T-helper 17 cell (primary cell): ENCODE measurements at places on chromosomes 3 and 15.

- H3K27ac ChIP-seq: no peak overlapping the region
- H3K4me3 ChIP-seq: no peak overlapping the region
- DNase-seq: no peak
- peaks cover 2% of the 10 kb centered on the region for H3K36me3 ChIP-seq
Observed at GRCh38 chr3:100023595-100023994, 90.7 kb downstream of the FILIP1L start.

DNA sequence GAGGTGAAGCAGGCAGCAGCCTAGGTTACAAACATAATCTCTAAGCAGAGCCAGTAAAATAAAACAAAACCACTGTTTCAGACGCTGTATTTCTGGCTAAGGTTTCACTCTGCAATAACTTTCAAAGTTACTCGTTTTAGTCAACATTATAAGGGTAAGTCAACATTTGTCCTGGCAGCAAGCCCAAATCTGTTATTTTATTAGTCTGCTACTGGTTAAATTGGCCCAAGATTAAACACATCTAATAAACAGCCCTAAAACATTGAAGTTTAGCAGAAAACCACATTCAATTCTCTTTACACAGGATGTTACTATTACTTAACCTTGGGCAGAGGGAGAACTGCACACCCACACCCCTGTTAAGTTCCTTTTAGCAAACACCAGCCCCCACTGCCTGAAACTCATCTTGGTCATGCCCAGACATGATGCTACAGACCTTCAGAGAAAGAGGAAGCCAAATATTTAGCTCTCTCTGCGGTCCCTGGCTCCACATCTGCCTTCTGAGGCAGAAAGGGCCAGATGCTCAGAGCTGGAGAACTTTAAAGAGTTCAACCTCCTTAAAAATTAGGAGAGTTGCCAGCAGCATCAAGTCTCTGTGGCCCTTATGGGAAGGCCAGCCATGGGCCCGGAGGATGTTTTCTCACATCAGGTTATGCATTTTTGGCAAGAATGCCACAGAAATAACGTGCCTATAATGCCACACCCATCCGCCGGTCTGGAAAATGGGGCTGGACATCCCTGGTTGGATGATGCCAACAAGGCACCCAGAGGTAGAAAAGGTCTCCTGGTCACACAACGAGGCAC, 17.9 kb downstream of the ARHGEF3 start:
- peaks cover 3% of the 10 kb centered on the region for H3K36me3 ChIP-seq
- DNase-seq: peak; percentile 28

- H3K4me3 ChIP-seq: no peak overlapping the region
- no peaks in the 10 kb centered on the region for H3K27me3 ChIP-seq
- H3K36me3 ChIP-seq: peaks cover 3% of the 10 kb centered on the region
- H3K4me1 ChIP-seq: peaks cover 18% of the 10 kb centered on the region
- no peak overlapping the region for H3K27ac ChIP-seq
- DNase-seq: no peak
Observed at GRCh38 chr3:195209847-195210265, 61.1 kb downstream of the XXYLT1 start.

DNA sequence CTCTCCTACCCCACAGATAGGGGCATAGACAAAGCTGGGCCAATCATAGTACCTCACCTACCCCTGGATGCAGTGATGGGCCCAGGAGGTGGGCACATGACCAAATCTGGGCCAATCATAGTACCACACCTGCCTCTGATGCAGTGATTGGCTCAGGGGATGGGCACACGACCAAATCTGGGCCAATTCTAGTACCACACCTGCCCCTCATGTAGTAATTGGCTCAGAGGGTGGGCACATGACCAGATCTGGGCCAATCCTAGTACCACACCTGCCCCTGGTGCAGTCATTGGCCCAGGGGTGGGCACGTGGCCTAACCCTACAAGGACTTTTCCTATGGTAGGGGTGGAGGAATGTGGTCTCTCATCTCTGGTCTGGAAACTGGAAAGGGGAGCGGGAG, 56.9 kb upstream of the MEF2A start:
- DNase-seq: no peak
- H3K4me3 ChIP-seq: no peak overlapping the region
- peaks cover 21% of the 10 kb centered on the region for H3K27me3 ChIP-seq
- H3K4me1 ChIP-seq: peaks cover 5% of the 10 kb centered on the region
- H3K27ac ChIP-seq: no peak overlapping the region

DNA sequence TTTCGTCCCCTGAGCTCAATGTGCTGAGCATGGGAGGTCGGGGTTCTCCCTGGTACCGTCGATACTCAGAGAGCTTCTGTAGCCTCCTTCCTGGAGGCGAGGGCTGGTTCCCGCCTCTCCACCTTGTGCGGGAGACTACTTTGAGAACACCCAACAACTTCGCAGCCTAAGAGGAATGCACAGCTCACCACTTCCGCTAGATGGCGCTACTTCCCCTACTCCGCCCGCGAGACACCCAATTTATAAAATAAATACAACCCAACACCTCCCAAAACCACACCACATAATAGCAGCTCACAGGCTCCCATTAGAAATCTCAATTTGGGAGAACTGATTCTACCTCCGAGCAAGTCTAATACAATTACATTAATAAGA, 1.2 kb downstream of the RGMA start:
- peaks cover 11% of the 10 kb centered on the region for H3K4me1 ChIP-seq
- H3K27me3 ChIP-seq: peaks cover 58% of the 10 kb centered on the region
- H3K4me3 ChIP-seq: peak overlapping the region; percentile 96
- DNase-seq: peak; percentile 61

DNA sequence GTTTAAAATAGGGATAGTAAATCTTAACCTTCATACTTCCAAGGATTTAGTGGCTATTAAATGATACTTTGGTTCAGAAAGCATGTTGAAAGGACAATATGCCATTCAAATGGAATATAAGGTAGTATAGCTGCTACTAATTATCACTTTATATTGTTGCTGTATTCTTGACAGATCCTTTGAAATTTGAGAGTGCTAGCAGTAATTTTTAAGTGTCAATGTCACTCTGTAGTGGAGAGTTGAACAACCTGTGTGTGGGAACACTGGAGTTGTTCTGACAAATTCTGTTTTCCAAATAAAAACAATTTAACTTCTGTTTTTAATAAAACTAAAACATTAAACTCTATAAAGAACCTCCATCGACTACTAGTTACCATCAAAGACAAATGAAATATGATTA, 565.7 kb downstream of the FGF12 start:
- no peaks in the 10 kb centered on the region for H3K36me3 ChIP-seq
- no peak overlapping the region for H3K27ac ChIP-seq
- no peak overlapping the region for H3K4me3 ChIP-seq

DNA sequence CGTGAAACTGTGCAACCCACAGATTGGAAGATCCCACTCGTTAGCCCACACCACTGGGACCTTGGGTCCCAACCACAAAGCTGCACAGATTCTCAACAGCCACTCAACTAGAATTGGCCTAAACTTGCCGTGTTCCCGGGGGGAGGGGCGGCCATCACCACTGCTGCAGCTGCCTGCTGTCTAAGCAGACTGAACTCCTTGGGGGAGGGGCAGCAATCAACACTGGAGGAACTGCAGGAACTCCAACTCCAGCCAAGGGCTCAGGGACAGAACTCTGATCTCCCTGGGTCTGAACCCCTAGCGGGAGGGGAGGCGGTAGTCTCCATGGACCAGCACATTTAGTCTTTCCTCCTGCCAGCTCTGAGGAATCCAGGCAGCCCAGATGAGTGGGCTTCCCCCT, 205.9 kb downstream of the RSL24D1 start:
- no peaks in the 10 kb centered on the region for H3K4me1 ChIP-seq
- H3K36me3 ChIP-seq: no peaks in the 10 kb centered on the region
- no peak overlapping the region for H3K27ac ChIP-seq
- H3K4me3 ChIP-seq: no peak overlapping the region
- no peak for DNase-seq

DNA sequence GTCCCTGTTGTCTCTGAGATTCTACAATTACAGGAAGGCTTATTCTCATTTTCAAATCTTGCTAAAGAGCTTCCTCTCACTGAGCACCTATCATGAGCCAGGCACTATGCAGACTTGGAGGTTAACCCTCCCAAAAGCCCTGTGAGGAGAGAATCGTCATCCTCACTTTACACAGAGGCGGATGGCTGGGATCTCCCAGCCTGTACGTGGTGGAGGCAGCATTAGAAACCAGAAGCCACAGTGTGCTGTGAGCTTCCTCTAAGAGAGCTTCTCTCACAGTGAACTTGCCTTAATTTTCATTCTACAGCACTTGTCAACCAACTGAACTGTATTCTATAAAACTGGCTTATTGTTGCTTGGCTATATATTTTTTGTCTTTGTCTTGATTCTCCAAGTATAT, 6.1 kb upstream of the DGKG start:
- H3K36me3 ChIP-seq: peaks cover 8% of the 10 kb centered on the region
- H3K4me3 ChIP-seq: no peak overlapping the region
- peaks cover 47% of the 10 kb centered on the region for H3K27me3 ChIP-seq
- peaks cover 10% of the 10 kb centered on the region for H3K4me1 ChIP-seq

DNA sequence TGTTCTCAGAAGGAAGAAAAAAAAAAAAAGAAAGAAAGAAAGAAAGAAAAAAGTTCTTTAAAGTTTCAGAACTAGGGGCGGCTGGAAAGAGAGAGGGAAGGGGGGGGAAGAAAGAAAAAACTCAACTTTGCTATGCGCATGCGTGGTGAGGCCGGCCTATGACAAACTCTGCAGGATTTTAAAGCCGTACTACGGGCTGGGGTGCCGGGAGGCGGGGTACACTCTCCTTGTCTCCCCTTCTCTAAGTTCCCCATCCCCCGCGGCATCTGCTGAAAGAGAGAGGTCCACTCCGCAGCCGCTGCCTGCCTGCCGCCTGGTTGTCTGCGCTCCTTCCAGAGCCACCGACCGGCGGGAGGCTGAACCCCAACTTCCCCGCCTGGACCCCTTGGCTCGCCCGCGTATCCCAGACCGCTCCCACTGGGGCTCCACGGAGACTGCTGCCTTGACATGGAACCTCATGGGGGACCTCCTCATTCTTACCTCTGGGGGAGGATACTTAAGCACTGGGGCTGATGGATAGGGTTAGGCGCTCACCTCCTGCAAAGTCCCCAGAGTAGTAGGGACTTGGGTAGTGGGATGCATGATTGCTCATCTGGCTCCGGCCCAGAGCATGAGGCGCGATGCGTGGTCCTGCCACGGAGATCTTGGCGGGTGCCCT, 1.4 kb upstream of the WNT5A start:
- peaks cover 6% of the 10 kb centered on the region for H3K36me3 ChIP-seq
- H3K27me3 ChIP-seq: peaks cover 70% of the 10 kb centered on the region
- H3K4me1 ChIP-seq: peaks cover 10% of the 10 kb centered on the region

GRCh38 chr15:38084289-38084688, 149.8 kb downstream of the TMCO5A start:
- peaks cover 25% of the 10 kb centered on the region for H3K27me3 ChIP-seq
- H3K4me3 ChIP-seq: no peak overlapping the region
- no peaks in the 10 kb centered on the region for H3K36me3 ChIP-seq
- DNase-seq: no peak

DNA sequence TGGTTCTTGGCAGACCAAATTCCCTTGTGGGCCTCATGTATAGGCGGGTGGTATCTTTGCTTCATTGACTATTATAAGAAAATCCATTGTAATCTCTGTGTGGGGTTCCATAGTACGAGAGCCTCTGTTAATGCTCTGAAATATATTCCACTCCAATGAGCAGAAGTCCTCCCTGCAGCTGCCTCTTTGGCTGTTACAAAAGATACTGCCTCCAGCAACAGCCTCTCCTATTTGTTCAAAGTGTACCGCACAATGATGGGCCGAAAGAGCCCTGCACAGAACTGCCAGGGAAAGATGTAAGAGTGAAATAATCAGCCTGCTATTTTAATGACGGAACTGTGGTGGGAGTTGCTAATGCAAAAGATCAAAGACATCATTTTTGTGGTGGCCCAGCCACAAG, 48.9 kb downstream of the GRK7 start:
- no peak overlapping the region for H3K27ac ChIP-seq
- H3K4me3 ChIP-seq: no peak overlapping the region
- no peak for DNase-seq
- peaks cover 10% of the 10 kb centered on the region for H3K27me3 ChIP-seq
- no peaks in the 10 kb centered on the region for H3K36me3 ChIP-seq

DNA sequence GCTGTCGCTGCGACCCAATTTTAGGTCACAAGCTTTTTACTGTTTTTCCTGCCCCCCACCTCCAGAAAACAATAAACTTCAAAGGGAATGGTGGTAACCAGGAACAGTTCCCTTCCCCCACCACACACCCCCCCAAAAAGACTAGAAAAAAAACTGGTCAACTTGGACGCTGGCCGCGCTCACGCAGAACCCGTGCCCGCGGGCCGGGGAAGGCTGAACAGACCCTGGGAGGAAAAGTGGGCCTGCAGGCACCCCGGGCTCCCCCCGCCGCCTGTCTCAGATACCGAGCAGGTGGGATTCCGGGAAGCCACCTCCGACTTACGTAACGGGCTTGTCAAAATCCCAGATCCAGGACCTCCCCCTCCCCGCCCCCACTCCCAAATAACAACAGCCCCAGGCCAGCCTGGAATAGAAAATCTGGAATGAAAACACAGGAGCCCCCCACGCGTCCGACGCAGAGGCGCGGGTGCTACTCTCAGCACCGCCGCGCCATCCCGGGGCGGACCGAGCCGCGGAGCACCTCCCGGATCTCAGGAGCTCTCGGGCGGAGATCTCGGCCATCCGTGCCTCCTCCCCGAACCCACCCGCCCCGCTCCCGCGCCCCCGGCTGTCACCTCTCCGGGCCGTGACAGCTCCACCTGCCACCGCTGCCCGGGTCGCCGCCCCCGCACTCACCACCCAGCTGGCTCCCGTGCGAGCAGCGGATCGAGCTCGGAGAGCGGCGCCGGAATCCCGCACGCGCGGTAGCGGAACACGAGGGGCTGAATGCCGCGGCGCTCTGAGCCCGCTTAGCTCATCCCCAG, 557 bp downstream of the DENND4A start:
- peak; percentile 48 for DNase-seq
- H3K4me1 ChIP-seq: peaks cover 31% of the 10 kb centered on the region
- H3K27ac ChIP-seq: peak overlapping the region; percentile 99
- H3K4me3 ChIP-seq: peak overlapping the region; percentile 93
- no peaks in the 10 kb centered on the region for H3K27me3 ChIP-seq
